ENCODE measurements at places on chromosomes 1 and 21. TPM values are rescaled to one million over a fixed set of nuclear protein-coding genes. Genes with fewer than 3 reads are reported as not detected.
A peak's percentile ranks its signal among the peaks of the same experiment; 100 is the strongest.

DNA sequence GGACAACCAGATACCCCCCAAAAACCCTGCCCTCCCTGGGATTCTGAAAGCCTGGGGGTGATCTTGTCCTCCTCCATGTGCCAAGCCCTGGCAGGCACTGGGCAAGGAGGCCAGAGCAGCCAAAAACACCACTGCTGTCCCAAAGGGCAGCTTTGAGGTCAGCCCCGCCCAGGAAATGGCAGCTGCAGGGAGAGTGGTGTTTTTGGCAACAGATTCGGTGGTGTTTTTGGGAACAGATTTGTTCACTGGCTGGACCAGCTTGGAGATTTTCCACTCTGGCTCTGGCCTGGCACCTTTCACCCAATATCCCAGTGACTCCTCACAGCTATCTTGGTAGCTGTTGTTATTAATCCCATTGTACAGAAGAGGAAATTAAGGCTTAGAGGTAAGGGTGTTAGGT lies 34.7 kb downstream of the LRP8 start:
- peak; percentile 20 for DNase-seq

- no peak for DNase-seq
Observed at GRCh38 chr1:155322571-155322952, 1.9 kb downstream of the RUSC1 start.

GRCh38 chr1:226974544-226975258 lies 34.6 kb downstream of the COQ8A start:
- DNase-seq = peak; percentile 63

DNA sequence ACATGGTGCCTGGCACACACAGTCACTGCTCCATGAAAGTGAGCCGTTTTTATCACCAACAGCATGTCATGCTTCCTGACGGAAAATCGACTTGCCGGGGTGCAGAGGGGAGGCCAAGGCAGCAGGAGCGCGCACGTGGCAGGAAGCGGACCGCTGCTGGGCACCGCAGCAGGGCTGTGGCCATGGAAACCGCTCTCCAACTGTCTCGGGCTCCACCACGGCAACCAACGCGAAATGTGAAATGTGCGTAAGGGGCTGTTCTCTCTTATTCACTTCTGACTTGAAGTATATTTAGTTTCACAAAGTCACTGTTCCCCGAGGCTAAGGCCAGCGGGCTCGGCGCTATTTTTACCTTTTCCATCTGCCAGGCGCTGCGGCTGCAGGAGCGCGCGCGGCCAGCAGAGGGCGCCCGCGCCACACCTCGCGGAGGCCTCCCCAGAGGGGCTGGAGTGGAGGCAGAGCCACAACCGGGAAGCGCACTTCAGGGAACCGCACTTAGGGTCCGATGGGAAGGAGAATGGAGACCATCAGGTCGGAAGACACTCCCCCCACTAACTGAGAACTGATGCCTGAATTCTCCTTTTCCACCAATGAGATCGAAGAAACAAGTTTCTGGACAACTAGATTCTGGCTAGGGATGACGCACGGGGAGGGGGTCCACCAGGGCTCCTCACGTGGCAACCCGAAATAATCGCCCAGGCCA lies 19.7 kb downstream of the RCC2 start:
- DNase-seq = peak; percentile 35

DNA sequence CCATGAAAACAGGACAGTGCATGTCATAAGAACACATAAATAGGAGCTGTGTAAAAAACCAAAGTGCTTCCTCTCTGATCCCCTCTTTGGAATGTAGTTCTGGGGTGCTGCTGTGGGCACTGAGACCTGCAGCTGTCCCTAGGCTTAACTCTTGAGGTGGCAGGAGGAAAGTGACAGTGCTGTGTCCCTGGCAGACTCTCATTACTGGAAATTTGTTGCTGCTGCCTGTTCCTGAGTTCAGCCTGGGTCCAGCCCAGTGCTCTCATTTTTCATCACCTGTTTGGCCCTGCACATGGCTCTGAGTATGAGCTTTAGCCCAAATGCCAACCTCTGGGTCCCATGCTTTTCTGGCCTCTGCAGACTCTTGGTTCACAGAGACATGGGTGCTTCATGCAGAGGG lies 329.3 kb downstream of the DSCAM start:
- DNase-seq = no peak

DNA sequence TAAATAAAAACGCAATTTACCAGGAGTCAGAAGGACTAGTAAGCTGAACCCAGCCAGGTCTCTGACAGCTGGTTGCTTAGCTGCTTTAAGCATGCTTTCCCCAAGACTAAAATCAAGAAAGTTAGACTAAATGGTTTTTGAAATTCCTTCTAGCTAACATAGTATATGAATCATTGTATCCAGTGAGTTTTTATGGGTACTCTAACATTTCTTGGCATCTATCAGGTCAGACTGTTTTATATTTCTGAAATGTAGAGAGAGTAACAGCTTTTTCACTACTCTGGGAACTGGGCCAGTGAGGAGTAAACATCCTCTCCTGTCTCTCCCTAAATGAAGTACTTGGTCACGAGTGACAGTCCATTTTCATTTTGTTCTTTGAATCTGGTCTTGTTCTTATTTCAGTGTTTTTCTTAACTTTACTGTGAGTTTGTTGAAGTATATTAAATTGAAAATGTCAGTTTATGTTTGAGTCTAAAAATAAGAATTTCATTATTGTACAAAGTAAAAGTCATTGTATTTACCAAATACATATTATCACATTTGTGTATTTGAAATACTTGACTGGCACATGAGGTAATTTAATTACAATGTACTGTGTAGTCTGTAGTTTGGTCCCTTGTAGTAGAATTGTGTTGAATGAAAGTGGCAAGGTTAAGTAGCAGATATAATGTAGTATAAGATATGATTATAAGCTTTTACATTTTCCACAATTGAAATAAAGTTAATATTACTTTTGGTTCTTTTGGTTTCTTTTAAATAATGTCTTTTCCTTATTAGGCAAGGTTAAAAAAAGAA lies 47.6 kb downstream of the PKN2 start:
- no peak for DNase-seq

- DNase-seq = no peak
Observed at GRCh38 chr1:33864460-33865389, 846 bp downstream of the HMGB4 start.

- no peak for DNase-seq
Observed at GRCh38 chr21:31872072-31872451, 758 bp upstream of the HUNK start.

- DNase-seq = no peak
Observed at GRCh38 chr1:2587071-2587859, 688 bp downstream of the PRXL2B start.

LAD1 gene
- 0.25 TPM for total RNA-seq

NLRP3 gene
- 0.29 TPM for total RNA-seq

Data from gastrocnemius medialis (tissue), 4 donors.